ENCODE measurements at places on chromosomes 2 and 18. TPM values are rescaled to one million over a fixed set of nuclear protein-coding genes. Genes with fewer than 3 reads are reported as not detected.

Gene CRYGC
- total RNA-seq = not detected

- H3K4me1 ChIP-seq = peaks cover 10% of the 10 kb centered on the region
- H3K36me3 ChIP-seq = no peaks in the 10 kb centered on the region
- no peak overlapping the region for H3K4me3 ChIP-seq
- peak overlapping the region; percentile 38 for H3K27ac ChIP-seq
- H3K27me3 ChIP-seq = peaks cover 4% of the 10 kb centered on the region
- DNase-seq = no peak
Measured at GRCh38 chr2:176931588-176932563, 280.7 kb upstream of the HNRNPA3 start.

DNA sequence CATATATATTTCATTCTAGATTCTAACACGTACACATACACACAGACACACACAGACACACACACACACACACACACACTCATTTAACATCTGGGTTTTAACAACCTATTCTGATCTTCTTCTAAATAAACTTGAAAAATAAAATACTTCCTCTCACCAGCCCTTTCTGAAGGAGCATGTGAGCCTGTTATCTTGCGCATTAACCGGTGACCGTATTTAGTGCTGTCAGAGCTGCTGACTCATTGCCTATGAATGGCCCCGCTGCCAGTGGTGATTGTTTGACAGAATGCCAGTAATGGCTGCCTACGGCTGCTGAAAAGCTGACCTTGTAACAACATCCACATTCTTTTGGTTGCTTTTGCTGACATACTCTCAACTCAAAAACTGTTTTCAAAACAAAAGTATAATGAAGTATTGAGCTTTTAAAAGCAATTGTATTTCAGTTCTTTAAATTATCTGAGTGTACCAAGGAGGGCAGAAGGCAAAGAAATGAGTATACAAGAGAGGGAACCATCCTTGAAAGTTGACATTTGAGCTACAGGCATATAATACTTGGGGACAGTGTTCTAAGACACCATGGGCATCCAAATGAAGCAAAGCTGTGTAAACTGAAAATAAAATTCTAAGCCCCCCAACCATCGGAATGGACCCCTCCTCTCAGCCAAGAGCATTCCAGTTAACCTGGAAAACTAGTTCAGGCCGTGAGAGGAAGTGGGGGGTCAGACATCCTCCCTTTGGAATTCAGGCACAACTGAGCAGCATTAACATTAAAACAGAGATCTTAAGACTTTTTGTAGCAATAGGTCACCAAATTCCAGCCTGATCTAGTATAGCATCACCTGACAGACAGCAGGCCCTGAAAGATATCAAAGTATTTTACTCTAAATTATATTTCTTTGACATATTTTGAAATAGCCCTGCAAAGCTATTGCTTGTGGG, 50.2 kb upstream of the DTNA start:
- H3K4me3 ChIP-seq = peak overlapping the region; percentile 38
- H3K27ac ChIP-seq = peak overlapping the region; percentile 95
- H3K27me3 ChIP-seq = no peaks in the 10 kb centered on the region
- peaks cover 27% of the 10 kb centered on the region for H3K4me1 ChIP-seq
- H3K36me3 ChIP-seq = no peaks in the 10 kb centered on the region
- peak; percentile 90 for DNase-seq

- no peak for DNase-seq
- no peak overlapping the region for H3K27ac ChIP-seq
- H3K36me3 ChIP-seq = no peaks in the 10 kb centered on the region
- H3K27me3 ChIP-seq = no peaks in the 10 kb centered on the region
- peaks cover 16% of the 10 kb centered on the region for H3K4me1 ChIP-seq
Measured at GRCh38 chr18:75264195-75264594, 53.6 kb downstream of the TSHZ1 start.

DNA sequence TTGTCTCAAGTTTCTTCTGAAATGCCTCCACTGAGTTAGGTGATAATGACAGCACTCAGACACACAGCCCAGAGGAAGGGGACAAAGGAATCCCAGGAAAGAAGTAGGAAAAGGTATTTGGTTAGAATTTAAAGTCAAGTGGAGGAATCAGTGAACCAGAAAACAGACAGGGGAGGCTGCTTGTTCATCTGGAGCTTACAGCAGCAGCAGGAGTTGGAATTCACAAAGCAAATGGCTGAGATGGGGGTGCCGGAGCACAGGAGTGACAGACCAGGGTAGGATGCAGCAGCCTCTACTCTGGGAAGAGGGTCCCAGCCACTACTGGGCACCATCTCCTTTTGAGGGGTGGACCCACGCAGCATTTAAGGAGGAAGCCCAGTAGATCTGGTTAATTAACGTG, 104.8 kb downstream of the ST6GAL2 start:
- no peak overlapping the region for H3K27ac ChIP-seq
- H3K4me3 ChIP-seq = no peak overlapping the region
- H3K36me3 ChIP-seq = peaks cover 6% of the 10 kb centered on the region

- DNase-seq = no peak
- H3K27me3 ChIP-seq = no peaks in the 10 kb centered on the region
Measured at GRCh38 chr18:12597760-12598159, 60.1 kb downstream of the SPIRE1 start.

GRCh38 chr2:238159661-238160205, 963 bp downstream of the ERFE start:
- peak overlapping the region; percentile 38 for H3K4me3 ChIP-seq
- no peaks in the 10 kb centered on the region for H3K36me3 ChIP-seq

- no peak for DNase-seq
- no peak overlapping the region for H3K4me3 ChIP-seq
- peaks cover 8% of the 10 kb centered on the region for H3K36me3 ChIP-seq
- H3K27ac ChIP-seq = no peak overlapping the region
- no peaks in the 10 kb centered on the region for H3K27me3 ChIP-seq
- peaks cover 73% of the 10 kb centered on the region for H3K4me1 ChIP-seq
Measured at GRCh38 chr2:234967201-234967869, 15.5 kb downstream of the SH3BP4 start.

- no peak overlapping the region for H3K4me3 ChIP-seq
- H3K27me3 ChIP-seq = no peaks in the 10 kb centered on the region
- H3K4me1 ChIP-seq = peaks cover 9% of the 10 kb centered on the region
- H3K36me3 ChIP-seq = peaks cover 10% of the 10 kb centered on the region
- DNase-seq = no peak
Measured at GRCh38 chr2:148507970-148508369, 136.6 kb upstream of the EPC2 start.

- no peak overlapping the region for H3K27ac ChIP-seq
- no peaks in the 10 kb centered on the region for H3K27me3 ChIP-seq
- no peak overlapping the region for H3K4me3 ChIP-seq
Measured at GRCh38 chr2:105376010-105376409, 22.8 kb downstream of the FHL2 start.

Gene HOXD4
- not detected for total RNA-seq

GRCh38 chr2:96888072-96889011, 18.5 kb upstream of the SEMA4C start:
- H3K27me3 ChIP-seq = no peaks in the 10 kb centered on the region
- H3K27ac ChIP-seq = no peak overlapping the region
- DNase-seq = no peak
- no peak overlapping the region for H3K4me3 ChIP-seq
- H3K36me3 ChIP-seq = no peaks in the 10 kb centered on the region

DNA sequence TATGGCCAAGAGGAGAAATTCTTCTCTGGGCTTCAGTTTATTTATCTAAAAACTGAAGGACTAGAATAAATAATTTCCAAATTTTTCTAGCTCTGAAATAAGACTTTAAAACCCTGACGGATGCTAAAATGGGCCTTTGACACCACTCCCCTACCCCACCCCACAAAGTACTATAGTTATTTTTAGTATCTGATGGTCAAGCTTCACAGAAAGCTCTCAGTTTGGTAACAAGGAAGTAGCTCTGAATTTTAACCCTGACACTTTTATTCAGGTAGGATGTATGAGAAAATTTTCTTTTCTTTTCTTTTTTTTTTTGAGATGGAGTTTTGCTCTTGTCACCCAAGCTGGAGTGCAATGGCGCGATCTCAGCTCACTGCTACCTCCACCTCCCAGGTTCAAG, 2.4 kb downstream of the RBKS start:
- peak overlapping the region; percentile 74 for H3K27ac ChIP-seq
- H3K4me3 ChIP-seq = no peak overlapping the region
- H3K4me1 ChIP-seq = peaks cover 61% of the 10 kb centered on the region
- no peaks in the 10 kb centered on the region for H3K36me3 ChIP-seq
- DNase-seq = no peak

DNA sequence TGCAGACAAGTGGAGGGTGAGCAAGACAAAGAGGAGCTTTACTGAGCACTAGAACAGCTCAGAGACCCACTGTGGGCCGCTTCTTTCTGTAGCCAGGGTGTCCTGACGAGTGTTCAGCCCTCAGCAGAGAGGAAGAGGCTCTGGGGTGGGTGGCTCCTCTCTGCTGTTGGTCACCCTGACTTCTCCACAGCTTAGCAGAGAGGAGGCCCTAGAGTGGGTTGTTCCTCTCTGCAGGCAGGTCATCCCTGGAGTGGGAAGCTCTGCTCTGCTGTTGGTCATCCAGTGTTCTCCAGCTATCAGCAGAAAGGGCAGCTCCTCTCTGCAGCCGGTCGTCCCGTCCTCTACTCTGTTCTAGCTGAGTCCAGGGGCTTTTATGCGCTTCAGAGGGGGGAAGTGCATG, 286.5 kb downstream of the ICOS start:
- H3K27me3 ChIP-seq = peaks cover 47% of the 10 kb centered on the region
- H3K4me1 ChIP-seq = no peaks in the 10 kb centered on the region
- no peak for DNase-seq
- no peak overlapping the region for H3K4me3 ChIP-seq

Gene ZNF892
- total RNA-seq = 7.0 TPM

Gene SERTAD2
- total RNA-seq = 17.4 TPM

DNA sequence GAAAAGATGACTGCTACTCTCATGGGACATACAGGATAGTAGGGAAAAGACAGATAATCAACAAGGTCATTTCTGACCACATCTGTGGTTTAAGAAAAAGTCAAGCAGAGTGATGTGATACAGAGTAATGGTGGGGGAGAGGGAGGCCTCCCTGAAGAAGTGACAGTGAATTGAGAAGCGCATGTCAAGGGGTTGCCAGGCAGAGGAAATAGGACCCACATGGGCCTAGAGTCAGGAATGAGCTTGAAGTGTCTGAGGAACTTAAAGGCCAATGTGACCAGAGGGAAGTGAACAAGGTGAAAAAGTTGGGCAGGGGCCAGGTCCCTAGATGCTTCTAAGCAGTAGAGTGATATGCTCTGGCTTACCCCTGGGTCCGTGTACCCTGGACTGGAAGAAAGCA, 113.5 kb upstream of the PPP1CB start:
- H3K4me3 ChIP-seq = no peak overlapping the region
- no peak overlapping the region for H3K27ac ChIP-seq
- H3K36me3 ChIP-seq = no peaks in the 10 kb centered on the region
- DNase-seq = no peak
- H3K27me3 ChIP-seq = no peaks in the 10 kb centered on the region

DNA sequence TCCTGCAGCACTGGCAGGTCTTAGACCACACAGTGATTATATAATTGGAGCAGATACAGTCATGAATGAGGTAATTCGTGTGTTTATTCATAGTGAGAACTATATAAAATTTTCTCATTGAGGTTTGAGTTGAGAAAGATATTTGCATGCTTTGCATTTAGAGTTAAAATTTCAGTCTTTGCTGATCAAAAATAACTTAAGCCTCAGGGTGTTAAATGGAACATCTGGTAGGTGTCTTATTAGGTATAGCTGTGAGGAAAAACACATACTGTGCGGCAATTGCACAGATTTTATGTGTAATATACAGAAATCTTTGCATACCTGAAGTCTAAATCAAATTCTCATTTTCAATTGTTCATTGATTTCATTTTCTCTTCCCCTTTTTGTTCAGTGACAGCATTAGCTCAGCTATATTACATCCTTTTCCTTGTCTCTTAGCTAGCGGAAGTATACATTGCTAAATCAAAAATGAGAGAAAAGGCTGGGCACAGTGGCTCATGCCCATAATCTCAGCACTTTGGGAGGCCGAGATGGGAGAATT, 21.2 kb downstream of the GORASP2 start:
- no peak overlapping the region for H3K4me3 ChIP-seq
- DNase-seq = no peak
- no peaks in the 10 kb centered on the region for H3K27me3 ChIP-seq
- H3K36me3 ChIP-seq = peaks cover 56% of the 10 kb centered on the region
- H3K27ac ChIP-seq = no peak overlapping the region

All from osteocyte (in vitro differentiated cells).